ENCODE measurements at places on chromosomes 16 and 17.

DNA sequence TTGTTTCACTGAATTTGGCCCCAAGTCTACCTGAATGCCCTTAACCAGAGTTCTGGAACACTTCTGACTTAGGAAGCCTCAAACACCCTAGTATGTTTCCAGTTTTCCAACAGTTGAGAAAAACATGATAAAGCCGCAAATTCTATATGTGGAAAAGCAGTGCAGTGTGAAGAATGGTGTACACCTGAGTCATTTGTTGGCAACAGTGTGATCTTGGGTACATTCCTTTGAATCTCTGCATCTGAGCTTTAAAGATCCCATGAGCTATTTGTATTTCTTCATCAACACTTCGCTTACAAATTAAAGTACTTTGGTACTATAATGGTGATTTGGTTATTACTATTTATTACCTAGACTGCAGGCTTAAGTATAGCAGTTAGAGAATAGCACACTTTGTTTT is 93.6 kb upstream of the TBX2 start:
- no peak for DNase-seq

- no peak for DNase-seq
Observed at GRCh38 chr16:76235025-76235424, 42.2 kb upstream of the CNTNAP4 start.

DNA sequence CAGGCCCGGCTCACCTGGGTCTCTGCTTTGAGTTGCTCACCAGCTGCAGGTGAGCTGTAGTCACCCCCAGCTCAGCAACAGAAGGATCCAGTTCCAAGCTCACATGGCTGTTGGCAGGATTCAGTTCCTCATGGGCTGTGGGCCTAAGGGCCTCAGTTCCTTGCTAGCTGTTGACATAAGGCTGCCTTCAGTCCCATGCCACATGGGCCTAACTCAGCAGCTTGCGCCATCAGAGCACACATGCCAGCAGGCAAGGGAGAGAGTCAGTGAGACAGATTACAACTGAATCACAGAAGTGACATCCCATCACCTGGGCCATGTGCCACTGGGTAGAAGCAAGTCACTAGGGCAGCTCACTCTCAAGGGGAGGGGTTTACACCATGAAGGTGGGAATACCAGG is 24.7 kb downstream of the PSMD7 start:
- DNase-seq, result no peak

- DNase-seq, result no peak
Observed at GRCh38 chr17:74110467-74110866, 93.0 kb upstream of the RPL38 start.

- no peak for DNase-seq
Observed at GRCh38 chr17:82088838-82089722, 9.0 kb downstream of the FASN start.

DNA sequence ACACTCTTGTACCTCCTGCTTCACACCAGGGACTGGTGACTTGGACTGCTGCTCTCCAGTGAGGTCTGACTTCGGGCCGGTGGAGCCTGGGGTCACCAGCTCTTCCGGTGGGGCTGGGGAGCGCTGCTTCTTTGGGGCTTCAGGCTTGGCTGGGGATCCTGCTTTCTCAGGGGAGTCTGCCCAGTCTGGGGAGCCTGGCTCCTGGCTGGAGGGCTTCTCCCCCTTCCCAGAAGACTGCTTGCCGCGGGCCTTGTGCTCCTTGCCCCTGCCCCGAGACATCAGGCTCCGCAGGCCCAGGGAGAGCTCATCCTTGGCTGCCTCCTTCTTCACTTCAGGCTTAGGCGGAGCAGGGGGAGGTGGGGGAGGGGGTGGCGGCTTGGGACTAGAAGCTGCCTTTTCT is 52.4 kb downstream of the MYO18A start:
- DNase-seq, result no peak

GRCh38 chr17:78241277-78242023 is 10.0 kb downstream of the TMEM235 start:
- peak; percentile 47 for DNase-seq

DNA sequence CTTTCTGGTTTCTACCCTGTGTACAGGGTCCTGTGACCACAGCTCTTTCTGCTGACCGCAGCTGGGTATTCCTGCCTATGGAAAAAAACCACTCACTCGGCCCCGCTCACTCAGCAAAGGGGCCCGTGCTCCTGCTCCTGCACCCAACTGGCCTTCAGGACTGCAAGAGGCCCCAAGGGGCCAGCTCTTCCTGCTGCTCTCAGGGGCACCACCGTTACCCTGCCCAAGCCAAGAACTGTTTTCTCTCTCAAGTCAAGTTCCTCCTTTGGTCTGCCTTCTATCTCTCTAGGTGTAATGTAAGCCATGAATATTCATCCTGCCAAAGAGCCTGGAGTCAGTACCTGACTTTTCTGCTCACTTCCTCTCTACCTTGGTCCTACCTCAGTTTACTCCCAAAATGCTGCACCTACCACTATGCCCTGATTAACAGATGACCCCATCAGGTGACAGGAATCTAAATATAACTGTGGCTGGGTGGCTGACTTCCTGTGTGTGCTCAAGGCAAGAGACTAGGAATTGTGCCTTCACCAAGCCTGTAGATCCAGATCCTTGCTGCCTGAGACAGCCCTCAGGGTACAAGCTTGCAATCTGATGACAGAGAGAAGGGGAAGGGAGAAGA is 20.4 kb upstream of the SCIMP start:
- no peak for DNase-seq

GRCh38 chr16:23280483-23280967 is 21.6 kb upstream of the SCNN1B start:
- no peak for DNase-seq

- no peak for DNase-seq
Observed at GRCh38 chr16:17544785-17545184, 74.0 kb upstream of the XYLT1 start.

DNA sequence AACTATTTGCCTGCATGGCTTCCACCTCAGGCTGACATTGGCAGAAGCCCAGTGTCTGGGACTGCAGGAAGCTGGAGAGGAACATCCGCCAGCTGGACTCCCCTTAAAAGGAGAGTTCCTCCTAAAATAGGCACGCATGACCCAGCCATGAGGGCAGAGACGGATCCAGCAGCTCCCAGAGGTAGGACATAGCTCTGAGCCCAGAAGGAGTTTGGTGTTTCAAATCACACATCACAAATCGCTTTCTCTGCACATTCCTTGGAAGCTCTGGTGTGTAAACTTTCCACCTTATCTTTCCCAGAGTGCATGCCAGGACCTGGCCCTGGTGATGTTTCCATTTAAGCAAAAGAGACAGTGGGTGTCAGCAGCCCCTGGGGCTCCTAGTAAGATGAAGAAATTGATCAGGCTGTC is 231.1 kb upstream of the CDH5 start:
- DNase-seq, result peak; percentile 50

DNA sequence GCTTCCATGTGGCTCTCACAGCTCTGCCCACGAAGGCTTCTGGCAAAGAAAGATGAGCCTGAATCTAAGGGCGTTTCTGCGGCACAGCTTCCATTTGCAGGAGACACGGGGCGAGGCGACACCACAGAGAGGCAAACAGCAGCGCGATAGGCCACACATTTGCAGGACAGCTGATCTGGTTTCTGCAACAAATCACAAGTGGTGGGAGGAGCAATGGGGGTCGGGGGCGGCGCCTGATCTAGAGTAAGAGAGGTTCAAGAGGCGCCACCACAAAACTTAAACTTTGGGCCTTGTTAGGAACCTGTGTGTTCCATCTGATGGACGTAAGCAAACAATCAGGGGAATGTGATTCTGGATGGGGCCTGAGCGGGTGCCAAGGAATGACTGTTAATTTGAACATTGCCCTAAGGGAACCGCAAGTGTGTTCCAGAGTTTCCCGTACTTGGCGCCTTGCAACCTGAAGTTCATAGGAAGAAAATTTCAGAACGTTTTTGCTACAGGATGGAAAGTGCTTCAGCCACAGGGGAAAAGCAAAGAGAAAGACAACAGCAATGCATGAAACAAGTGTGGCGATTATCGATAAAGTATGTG is 18.9 kb upstream of the ENPP7 start:
- no peak for DNase-seq

DNA sequence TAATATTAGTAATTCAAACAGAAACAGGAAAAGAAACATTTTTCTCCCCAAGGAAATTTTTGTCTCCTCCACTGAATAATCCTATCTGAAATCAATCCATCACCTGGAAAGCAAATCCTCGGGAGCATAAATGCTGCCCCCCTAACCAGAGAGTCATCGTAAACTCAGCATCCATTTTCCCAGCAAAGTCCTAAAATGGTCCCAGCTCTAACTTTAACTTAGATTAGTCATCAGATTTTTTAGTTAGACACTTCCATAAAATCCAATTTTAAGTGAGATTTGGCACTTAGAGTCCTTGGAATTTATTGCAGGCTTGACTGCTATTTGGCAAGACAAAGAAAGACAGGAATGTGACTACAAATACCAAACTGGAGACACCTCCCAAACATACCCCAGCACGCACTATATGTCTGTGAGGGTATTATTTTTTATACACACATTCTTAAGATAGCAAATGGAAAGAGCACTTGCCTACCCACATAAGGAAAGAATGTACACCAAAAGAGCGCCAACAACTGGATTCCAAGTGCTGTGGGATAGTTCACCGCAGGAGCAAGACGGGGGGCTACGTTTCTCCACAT is 15.4 kb downstream of the SCO1 start:
- peak; percentile 79 for DNase-seq

DNA sequence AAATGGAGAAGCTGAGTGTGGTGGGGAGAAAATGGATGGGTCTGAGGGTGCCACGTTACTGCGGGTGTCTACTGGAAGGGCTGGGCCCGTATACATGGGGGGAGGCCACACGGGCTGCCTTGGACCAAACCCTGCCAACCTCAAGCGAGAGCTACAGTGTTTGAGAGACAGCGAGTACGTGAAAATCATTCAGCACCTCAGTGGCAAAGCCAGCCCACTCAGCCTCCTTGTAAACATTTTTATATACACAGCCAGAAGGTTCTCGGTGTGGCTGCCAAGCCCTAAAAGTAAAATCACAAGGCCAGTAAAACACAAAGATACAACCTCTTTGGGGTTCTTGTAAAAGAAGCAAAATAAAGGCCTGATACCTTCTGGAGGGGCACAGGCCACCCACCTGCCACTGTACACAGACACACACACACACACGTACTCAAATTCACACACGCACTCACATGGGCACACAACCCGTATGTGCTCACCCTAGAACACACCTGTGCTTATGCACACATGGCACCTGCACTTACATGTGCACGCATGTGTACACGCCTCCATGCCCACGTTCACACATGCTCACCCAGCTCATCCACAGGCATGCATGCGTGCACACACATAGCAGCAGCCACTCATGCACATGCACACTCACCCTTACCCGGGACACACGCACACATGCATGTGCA is 102.8 kb downstream of the GSG1L start:
- no peak for DNase-seq

GRCh38 chr17:59425085-59425931 is 93.9 kb downstream of the YPEL2 start:
- peak; percentile 75 for DNase-seq

GRCh38 chr17:11240841-11241610 is at the start of gene SHISA6:
Gene SHISA6, plus strand, starts transcription at chr17:11241213.
- DNase-seq, result no peak

- no peak for DNase-seq
Observed at GRCh38 chr16:20676837-20677236, 20.6 kb downstream of the ACSM1 start.

DNA sequence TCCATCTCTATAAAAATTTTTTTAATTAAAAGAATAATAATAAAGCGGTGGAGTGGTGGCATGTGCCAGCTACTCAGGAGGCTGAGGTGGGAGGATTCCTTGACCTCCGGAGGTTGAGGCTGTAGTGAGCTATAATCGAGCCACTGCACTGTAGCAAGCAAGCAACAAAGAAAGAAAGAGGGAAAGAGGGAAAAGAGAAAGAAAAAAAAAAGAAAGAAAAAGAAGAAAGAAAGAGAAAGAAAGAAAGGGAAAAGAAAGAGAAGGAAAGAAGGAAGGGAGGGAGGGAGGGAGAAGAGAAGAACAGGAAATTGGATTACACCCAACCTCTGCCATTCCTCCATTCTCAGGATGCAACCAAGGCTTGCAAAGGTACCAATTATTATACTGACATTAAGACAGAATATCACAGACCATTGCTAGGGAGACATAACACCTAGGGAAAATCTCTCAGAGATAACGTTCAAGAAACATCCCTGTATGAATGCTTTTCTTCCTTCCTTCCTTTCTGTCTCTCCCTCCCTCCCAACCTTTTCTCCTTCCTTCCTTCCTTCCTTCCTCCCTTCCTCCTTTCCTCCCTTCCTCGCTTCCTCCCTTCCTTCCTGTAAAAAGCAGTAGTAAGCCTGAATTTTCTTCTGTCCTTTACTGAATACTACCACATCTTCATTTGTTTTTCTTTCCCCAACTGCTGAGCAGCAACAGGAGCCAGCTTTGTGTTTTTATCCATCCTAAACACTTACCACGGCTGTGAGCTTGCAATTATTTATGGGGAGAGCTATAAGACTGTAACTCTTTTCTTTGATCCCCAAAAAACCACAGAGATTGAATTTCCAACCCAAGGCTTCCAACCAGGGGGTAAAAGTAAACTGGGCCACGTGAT is 1.8 kb upstream of the LITAF start:
- no peak for DNase-seq

- no peak for DNase-seq
Observed at GRCh38 chr16:76780556-76780955, 410.4 kb upstream of the MON1B start.

GRCh38 chr16:56324406-56324805 is 100.9 kb downstream of the AMFR start:
- no peak for DNase-seq

DNA sequence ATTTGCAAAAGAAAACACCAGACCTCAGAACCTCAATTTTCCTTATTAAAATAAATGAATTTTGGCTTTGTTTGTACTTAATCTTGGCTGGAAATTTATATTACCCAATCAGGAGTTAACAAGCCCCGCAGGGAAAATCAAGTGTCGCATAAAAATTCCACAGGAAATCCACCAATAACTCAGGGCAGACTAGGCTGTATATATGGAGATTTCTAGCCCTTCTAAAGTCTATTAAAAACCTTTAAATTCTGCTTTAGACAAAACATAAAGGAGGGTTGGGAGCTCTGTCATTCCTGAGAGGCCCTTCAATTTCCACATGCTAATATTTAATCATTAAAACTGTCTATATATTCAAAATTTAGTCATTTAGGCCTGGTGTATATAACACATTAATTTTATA is 434.7 kb downstream of the CDH11 start:
- DNase-seq, result no peak

DNA sequence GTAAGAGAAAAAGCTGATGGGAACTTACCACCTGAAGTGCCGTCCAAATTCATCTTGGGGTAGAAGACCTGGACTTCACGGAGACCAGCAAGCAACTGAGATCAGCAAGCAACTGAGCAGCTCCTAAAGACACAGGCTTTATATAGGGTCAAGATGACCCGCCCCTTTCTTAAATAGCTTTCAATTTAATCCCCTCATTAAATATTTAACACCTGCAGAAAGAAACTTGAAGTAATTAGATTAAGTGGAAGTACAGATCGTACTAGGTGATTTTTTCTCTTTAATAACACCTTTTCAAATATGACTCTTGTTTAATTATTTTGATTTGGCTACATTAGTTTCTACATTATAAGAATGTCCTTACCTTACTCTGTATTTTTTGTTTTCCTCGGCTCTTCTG is at the start of gene CPHXL:
Gene CPHXL, minus strand, starts transcription at position 101 of the 400 bp plus-strand sequence. Its CDS starts 48 bp downstream, at position 53.
- no peak for DNase-seq

GRCh38 chr16:50534958-50535357 is 13.2 kb upstream of the NKD1 start:
- DNase-seq, result no peak
